ENCODE measurements at places on chromosomes 16 and 17.

DNA sequence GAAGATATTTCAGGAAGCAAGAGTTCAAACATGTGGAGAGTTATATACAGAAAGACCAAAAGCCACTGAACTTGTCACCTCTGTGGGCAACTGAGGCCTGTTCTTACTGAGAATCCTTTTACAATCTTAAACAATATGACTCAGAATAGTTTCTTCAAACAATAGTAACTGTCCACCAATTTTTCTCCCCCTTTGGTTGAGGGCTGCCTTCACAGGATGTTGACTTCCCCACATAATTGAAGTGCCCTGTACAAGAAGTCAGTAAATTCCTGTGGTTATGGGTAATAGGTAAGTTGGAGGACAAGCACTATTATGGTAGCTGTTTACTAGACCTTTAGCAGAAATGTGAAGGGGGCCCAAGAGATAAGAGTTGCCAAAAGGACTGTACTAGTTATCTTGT lies 215.8 kb downstream of the CDH8 start:
- no peak for DNase-seq

GRCh38 chr16:60031740-60032139 lies 1297.6 kb upstream of the GOT2 start:
- no peak for DNase-seq

- no peak for DNase-seq
These were observed 29.4 kb downstream of the TBCD start for GRCh38 chr17:82780971-82781893.

DNA sequence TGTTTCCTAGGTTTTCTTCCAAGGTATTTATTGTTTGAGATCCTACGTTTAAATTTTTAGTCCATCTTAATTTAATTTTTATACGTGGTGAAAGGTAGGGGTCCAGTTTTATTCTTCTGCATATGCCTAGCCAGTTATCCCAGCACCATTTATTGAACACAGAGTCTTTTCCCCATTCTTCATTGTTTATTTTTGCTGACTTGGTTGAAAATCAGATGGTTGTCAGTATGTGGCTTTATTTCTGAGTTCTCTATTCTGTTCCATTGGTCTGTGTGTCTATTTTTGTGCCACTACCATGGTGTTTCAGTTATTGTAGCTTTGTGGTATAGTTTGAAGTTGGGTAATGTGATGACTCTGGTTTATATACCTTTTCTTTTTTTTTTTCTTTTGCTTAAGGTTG lies 753.0 kb upstream of the GOT2 start:
- no peak for DNase-seq
